ENCODE measurements at places on chromosomes 6 and 20. TPM values are rescaled to one million over a fixed set of nuclear protein-coding genes. Genes with fewer than 3 reads are reported as not detected.
A peak's percentile ranks its signal among the peaks of the same experiment; 100 is the strongest.

DNA sequence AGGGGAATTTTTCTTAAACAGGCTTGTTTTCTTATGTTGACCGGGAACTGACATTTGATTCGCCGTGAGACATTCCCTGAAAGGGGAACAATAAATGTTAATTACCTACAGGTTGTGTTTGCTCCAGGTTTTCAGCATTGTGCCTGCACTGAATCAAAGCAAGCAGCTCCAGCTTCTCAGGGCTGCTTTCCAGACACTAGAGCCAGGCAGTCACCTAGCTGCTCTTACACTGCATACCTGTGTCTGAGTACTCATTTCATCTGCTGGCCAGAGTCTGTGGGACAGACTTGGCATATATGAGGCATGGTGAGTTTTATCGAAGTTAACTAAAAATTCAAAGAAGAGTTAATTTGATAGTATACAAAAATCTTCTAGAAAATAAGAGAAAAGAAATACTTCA is 951.8 kb upstream of the MAP3K7 start:
- DNase-seq, result no peak

Gene ADGRF5
- total RNA-seq, result 44.5 TPM

Gene SLCO4A1
- total RNA-seq, result 22.9 TPM

GRCh38 chr6:166488701-166489100 is 97.8 kb downstream of the RAMACL start:
- DNase-seq, result peak; percentile 10

DNA sequence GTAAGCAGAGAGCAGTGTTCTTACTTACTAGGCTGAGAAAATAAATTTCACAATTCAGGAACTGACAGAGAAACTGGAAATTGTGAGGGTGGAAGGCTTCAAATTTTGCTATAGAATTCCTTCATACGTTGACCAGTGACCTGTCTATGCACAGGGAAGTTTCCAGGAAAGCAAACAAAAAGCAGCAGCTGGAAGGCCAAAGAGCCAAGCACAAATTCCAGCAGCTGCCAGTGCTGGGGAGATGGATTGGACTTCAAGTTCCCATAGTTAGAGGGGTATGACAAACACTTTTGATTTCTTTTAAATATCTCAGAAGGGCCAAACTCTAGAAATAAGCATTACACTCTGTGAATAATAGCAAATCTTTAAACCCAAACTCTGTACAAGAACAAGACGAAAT is 299.1 kb upstream of the KCNQ5 start:
- DNase-seq, result no peak

Gene MCCD1
- total RNA-seq, result not detected

GRCh38 chr6:157059781-157060180 is 263.5 kb downstream of the TMEM242 start:
- no peak for DNase-seq

GRCh38 chr6:2063547-2063946 is 181.9 kb downstream of the GMDS start:
- no peak for DNase-seq

DNA sequence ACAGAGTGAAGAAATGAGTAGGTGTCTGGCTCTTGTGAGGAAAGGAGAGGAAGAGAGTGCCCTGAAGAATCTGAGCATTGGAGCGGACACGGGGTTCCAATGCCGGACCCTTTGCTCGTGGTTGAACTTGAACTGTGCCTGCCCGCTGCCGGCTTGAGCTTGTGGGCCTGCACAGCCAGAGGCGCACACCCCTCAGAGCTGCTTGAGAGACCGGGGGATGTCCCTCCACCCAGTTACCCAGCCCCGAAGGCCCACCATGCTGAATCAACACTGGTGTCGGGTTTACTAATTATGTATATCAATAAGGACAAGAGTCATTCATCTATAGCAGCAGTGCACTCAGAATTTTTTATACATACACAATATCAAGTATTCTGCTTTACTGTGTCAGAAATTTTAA is 218.3 kb upstream of the CST7 start:
- DNase-seq, result no peak

Gene TCF15
- 3.6 TPM for total RNA-seq

DNA sequence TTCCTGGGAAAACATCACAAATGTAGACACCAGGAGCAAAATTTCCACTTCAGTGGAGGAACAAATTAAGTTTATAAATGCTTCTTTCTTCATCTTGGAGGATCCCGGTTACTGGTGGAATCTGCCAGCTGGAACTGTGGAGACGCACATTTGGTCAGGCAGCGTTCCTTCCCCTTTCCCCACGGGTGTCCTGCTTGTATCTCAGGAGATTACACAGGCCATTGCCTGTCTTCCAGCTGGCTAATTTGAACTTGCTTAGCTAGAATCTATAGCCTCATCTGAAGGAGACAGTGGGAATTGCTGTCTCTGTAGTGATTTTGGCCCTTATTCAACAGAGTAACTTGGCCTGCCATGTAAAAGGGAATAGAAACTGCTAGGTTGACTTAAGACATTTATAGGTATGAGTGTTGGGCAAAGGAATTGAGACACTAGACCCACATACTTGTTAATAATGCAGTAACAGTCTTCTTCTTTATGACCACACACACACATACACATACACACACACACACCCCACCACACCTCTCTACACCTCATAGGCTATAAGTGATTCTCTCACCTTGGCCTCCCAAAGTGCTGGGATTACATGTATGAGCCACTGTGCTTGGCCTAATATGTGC is 34.4 kb downstream of the TSBP1 start:
- DNase-seq, result no peak

All from gastrocnemius medialis (tissue), 4 donors.